HepG2 (cell line): ENCODE measurements at places on chromosomes 12 and 14.

- DNase-seq, result no peak
These were observed 40.8 kb upstream of the PNMA1 start for GRCh38 chr14:73754911-73755360.

GRCh38 chr12:104458694-104459367, 2.1 kb downstream of the CHST11 start:
- no peak for DNase-seq

GRCh38 chr12:18389820-18390219, 128.5 kb downstream of the PIK3C2G start:
- DNase-seq, result no peak

DNA sequence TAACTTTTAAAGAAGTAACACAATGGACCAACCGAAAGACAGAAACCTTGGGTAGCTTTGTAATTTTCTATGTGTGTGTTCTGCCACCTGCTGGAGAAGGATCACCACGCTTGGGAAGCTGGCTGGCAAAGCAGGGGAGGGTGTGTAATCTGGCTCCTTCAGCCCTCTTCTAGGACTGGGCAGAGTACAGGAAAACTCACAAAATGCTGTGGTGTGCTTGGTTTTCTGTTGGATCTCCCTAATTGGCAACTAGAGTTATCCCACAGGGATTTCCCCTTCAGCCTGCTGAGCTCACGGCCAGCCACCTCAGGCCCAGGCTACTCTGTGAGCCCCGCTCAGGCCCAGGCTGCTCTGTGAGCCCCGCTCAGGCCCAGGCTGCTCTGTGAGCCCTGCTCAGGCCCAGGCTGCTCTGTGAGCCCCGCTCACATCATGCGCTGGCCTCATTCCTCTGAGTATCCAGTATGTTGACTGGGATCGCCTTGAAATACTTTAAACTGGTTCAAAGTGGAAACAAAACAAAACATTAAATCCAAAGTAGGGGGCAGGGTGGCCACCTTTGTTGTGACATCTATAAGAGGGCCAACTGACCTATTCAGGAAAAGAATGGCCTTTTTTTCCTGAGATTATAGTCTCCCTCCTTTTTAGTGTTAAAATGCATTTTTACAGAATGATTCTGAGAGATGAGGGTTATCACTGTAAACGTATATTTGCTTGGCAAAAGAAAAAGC, 52.0 kb upstream of the RNU6-8 start:
- DNase-seq, result peak; percentile 82

- DNase-seq, result no peak
These were observed 138.2 kb downstream of the CALM1 start for GRCh38 chr14:90534838-90535555.

DNA sequence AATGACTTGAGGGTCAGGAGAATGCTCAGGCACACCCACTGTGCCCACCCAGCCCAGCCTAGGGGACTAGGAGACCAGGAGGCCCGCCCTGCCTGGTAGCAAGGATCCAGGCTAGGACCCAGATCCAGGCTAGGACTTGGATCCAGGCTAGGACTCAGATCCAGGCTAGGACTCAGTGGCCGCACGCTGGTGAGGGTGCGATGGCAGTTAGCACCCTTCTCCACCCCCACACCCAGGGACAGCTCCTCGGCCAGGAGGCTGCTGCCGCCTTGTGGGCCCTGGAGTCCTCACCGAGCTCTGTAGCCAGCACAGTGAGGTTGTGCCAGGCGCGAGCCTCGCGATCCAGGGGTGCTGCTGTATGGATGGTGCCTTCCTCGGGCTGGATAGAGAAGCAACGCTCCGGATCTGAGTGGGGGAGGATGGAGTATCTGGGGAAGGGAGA, 5.1 kb downstream of the CDH24 start:
- peak; percentile 65 for DNase-seq

DNA sequence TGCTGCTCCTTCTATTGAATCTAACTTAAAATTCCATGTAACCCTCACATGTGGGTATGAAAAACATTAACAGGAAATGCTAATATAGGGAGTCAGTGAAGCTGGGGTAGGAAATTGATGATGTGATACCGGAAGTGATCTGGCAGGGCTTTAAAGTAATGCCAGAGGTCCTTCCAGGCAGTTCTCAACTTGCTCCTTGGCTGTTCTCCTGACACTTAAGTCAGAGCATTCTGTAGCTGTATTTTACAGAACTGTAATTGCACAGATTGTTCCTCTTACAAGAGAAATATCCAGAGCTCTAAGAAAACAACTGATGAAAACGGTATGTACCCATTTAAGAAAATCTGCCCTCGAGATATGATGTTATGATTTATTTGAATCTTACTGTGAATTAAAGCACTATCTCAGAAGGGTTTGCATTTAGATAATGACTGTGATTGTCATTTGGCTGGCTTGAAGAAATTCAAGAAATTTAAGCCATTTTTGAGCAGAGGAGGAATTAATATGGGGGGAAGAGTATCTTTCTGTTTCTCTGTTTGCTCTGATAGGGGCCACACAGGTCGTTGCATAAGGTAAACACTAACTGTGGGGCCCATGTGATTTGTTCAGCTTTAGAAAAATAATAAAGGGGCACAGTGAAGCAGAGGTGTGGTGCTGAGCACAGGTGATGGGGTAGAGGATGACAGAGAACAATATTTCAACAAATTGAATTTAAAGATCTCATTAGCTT, 88.4 kb downstream of the BBS10 start:
- DNase-seq, result no peak

GRCh38 chr14:69741055-69741454, 25.9 kb upstream of the SRSF5 start:
- DNase-seq, result peak; percentile 49

GRCh38 chr14:68554231-68554630, 238.6 kb downstream of the ZFP36L1 start:
- DNase-seq, result no peak

DNA sequence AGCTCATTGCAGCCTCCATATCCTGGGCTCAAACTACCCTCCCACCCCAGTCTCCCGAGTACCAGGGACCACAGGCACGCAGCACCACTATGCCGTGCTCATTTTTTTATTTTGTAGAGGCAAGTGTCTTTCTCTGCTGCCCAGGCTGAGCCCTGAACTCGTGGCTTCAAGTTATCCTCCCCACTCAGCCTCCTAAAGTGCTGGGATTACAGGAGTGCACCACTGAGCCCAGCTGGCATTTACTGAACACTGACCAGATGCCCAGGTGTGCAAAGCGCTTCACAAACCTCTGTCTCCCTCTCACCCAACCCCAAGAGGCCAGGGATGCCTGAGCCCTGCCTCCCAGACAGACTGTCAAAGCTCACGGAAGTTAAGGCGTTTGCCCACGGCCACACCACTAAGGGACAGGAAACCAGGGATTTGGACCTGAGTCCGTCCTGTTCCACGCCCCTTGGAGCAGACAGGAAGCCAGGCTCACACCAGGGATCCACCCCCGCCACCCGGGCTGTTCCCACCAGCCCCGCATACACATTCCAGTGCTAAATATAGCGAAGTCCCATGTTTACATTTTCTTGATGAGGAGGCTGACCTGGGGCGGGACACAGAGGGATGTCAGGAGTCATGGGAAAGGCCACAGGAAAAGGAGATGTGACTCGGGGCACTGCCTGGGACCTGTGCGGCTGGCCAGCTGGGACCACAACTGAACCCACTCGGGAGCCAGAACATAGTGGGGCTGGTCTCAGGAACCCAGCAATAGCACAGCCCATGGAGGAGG, 51.2 kb downstream of the TESC start:
- peak; percentile 92 for DNase-seq

GRCh38 chr12:53061404-53062010, 11.6 kb downstream of the TNS2 start:
- DNase-seq, result peak; percentile 92

GRCh38 chr14:76808990-76809389, 3.7 kb downstream of the ANGEL1 start:
- no peak for DNase-seq

DNA sequence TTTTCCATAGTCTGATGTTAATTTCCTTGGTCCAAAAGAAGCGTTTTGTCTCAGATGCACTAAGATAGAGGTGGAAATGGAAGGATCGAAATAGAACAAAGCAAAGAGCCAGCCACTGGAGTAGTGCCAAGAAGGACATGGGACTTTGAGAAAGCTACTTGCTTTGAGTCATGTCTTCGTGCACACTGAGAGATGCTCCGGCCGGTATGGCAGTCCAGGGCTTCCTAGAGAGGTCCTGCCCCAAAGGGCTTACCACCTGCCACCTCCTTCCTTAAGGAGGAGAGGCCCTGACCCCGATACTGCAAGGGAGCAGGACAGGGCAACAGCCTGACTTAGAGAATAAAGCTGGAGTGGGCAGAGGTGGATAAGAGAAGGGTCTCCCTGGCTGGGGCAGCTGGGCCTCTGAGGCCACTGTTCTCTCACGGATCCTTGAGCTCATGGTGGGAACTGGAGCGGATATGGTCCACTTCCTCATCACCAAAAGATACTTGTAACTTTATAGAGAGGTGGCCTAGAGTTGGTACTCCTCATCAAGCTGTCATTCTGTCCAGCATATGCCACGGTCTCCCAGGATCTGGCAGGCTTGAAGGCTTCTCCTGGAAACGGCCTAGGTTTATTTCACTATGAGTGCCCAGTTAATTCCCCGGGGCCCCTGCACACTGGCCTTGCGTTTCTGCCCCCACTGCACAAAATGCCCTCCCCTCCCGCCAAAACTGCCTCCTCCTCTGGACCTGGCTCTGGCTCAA, 57.4 kb downstream of the FOXN3 start:
- DNase-seq, result no peak

GRCh38 chr12:53592426-53592825, 33.8 kb downstream of the ATF7 start:
- no peak for DNase-seq

DNA sequence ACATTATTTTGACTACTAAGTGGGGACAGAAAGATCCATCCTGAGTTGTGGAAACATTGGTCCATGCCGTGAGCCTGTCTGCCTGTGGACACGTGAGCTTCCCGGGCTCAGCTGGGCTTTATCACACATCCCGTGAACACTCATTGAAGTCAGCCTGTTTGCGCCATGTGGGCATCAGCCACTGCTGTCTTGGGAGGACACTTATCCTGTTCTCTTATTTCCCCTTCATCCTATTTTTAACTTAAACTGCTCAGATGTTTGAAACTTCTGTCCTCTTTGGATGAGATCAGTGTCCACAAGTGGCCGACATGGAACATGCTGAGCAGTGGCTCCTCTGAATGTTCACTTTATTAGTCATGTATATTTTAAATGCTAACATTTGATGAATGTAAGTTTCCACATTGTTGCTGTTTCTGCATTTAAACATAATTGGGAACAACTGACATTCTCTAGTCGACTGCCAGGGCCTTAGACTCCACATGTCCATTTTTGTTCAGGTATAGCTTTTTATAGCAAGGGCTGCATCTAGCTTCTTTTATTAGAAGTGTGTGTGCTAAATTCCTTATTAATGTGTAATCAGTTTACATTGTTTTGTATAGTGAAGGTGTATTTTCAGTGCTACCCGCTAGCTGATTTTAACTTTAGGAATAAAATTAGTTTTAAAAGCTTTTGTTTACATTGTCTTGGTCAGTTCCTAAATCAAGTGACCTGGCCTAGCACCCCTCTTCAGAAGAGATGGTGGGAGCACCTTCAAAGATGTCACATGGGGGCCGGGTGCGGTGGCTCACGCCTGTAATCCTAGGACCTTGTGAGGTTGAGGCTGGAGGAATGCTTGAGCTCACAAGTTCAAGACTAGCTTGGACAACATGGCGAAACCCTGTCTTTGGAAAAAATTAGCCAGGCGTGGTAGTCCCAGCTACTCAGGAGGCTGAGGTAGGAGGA, 24.0 kb downstream of the RNF34 start:
- DNase-seq, result no peak

DNA sequence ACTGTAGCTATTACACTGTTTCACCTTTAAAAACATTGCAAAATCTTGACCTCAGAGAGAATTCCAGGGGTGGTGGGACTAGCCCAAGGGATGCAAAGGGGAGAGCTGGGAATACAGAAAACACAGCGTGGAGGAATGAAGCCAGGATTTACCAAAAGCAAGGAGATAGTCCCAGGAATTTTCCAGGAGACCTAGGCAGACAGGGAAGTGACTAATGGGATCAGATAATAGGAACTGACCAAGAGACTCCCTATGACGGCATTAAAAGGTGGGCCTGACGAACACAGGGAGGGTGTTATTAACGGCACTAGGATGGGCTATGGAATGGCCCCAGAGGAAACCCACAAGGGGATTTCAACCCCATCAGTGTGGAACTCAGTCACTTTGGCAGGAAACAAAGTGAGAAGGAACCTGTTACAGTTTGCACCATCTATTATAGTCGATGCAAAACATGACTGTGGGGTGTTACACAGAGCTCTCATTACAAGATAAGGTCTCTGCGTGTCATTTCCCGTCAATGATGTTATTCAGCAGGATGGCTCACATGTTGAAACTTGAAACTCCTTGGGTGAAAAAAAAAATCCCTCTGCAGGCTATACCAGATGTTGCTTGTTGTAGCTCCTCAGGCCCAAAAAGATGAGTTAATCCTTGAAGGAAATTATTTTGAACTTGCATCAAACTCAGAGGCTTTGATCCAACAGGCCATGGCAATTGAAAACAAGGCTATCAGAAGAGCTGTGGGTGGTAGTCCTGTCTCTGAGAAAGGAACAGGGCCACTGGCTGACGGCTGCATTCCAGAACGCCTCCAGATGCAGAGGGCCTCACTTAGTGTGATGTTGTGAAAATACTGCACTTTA, 58.7 kb downstream of the DRAM1 start:
- DNase-seq, result no peak

GRCh38 chr12:83197483-83197914, 510.8 kb downstream of the TMTC2 start:
- DNase-seq, result no peak

DNA sequence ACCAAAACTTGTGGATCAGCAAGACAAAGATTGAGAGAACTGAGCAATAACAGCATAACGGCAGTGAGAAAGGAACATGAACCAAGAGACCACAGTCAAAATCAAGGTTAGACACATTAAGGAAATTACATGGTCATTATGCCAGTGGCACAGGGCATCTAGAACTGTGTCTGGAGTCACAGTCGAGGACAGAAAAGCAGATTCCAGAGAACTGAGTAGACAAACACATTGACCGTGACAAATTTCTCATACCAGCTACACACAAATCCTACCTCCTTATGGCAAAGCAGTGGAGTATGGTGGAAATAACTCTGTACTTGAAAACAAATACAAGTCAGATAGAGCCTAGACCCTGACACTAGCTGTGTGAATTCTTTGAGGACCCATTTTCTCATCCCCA, 367.3 kb downstream of the DUSP6 start:
- no peak for DNase-seq

- DNase-seq, result no peak
These were observed 1.3 kb downstream of the BDKRB2 start for GRCh38 chr14:96205978-96206360.

DNA sequence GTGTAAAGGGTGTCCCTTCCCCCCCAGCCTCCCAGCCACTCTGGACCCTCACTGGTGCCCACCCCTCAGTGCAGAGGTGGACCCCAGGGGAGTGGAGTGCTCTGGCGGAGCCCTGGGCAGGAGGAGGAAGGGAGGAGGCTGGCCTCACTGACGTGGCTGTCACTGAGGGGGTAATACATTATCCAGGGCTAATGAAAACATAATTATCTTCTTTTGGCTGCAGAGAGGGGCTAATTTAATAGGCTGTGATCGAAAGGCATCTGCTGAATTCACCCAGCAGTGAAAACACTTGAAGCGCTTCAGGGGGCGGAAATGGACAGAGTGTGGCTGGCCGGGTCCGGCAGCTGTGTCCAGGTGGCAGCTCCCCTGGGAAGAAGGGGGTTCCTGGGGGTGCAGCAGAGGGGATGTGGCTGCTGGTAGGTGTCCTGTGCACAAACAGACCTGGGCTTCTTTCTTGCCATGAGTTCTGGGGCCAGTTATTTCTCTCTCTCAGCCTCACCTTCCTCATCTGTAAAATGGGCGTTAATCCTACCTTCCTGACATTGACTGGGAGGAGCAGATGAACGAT, 3.7 kb upstream of the NOS1 start:
- no peak for DNase-seq
